Activated CD4-positive, alpha-beta T cell treated with anti-CD3 and anti-CD28 coated beads, Interleukin-2, amount 10 ng/mL, durations not matched to agents 24 days and 14 days (primary cell): ENCODE measurements at places on chromosomes 3 and 15.
A peak's percentile ranks its signal among the peaks of the same experiment; 100 is the strongest.

DNA sequence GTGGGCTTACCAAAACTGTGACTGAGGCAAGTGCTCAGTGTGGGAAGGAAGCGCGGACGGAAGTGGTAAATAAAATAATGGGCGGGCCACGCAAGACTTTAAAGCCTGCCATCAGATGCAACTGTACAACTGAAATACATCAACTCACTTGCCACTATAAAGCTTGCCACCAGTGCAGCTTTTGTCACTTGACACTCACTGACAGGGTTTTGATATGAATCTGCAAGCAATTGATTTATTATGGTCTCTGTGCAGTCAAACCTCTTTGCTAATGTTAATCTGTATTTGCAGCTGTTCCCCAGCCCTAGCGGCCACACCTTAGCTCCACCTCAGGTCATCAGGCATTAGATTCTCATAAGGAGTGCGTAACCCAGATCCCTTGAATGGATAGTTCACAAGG is 2.3 kb upstream of the GFM1 start:
- DNase-seq, result peak; percentile 53

GRCh38 chr3:117356091-117356705 is 646.6 kb downstream of the TUSC7 start:
- no peak for DNase-seq

GRCh38 chr15:66711862-66712261 is 9.8 kb downstream of the SMAD6 start:
- DNase-seq, result no peak

DNA sequence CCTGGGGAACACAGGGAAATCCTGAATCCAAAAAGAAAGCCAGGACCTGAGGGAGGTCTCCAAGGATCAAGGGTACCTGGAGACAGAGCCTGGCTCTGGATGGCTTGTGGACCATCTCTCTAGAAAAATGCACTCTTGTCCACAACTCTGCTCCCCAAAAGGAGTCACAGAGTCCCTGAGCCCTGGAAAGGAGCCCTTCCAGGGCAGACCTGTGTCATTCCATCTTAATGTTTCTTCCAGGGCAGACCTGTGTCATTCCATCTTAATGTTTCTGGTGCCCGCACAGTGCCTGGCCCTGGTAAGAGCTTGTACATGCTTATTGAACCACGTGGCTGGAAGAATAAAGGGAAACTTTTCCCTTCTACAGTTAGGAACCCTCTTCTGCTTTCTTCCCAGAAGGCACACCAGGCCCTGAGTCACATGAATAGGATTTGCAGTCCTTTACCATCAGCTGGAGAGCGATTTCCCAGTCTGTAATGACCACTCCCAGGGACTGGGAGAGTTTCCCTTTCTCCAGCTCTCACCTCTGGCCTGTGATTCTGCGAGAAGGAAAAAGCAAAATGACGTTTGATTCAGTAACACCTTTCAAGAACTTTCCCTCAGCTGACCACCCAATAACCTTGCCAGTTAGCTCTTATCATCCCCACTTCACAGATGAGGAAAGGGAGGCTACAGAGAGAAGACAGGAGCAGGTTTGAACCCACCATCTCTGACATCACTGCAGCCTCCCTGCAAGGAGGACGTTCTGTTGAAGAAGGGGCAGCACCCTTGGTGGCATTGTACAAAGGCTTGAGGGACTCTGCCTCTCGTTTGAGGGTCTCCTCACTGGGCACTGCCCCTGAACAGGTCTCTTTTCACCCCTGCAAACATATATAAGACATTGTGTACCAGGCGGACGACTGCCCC is 35.8 kb upstream of the SLCO2A1 start:
- DNase-seq, result no peak

DNA sequence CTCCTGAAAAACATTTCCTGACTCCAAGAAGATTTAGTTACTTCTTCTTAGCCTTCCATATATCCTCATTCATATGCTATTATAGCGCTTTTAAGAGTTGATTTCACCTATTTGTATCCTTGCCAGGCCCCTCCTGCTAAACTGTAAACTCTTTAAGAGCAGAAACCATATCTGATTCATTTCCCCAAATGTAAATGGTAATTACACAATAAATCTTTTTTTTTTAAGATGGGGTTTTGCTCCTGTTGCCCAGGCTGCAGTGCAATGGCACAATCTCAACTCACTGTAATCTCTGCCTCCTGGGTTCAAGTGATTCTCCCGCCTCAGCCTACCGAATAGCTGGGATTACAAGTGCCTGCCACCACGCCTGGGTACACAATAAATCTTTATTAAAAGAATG is 4.5 kb downstream of the DLEC1 start:
- no peak for DNase-seq

GRCh38 chr15:60835020-60835419 is 356.1 kb upstream of the ICE2 start:
- DNase-seq, result no peak

DNA sequence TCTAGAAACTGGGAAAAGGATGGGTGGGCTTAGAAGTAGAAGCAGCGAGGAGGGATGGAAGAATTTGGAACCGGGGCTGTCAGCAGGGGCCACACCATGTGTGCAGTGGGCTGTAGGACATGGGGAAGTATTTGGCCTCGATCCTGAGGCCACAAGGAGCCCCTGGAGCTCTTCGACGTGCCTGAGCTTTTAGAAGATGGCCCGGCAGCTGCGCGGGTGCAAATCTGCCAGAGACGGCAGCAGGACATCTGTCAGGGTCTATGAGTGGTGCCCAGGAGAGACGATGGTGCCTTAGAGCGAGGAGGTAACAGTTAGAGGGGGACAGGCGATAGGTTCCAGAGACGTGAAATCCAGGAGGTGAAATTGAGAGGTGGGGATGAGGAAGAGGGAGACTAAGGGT is 321.1 kb downstream of the UACA start:
- no peak for DNase-seq

DNA sequence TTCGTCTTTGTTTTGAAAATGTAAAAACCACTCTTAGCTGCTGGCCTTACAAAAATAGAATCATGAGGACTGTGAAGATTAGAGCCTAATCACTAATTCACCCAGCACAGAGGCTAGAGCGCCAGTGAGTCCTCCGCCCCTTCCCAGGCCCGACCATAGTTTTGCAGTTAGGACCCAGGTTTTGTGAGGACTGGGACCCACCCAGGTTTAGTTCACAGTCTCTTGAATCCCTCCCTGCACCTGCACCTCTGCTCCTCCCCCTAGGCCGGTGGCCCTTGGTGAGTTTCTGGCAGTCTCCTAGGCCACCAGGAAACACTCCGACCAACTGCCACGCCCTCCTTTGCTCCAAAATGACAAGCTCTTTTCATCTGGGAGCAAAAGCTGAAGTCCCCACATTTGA is 136.0 kb upstream of the CCDC54 start:
- DNase-seq, result peak; percentile 65

- no peak for DNase-seq
Observed at GRCh38 chr3:172256101-172256734, 192.0 kb downstream of the GHSR start.

- no peak for DNase-seq
Observed at GRCh38 chr15:70907784-70908471, 15.3 kb downstream of the LRRC49 start.

GRCh38 chr3:52794612-52795099 is at the start of gene ITIH3:
ITIH3 (plus strand) TSS chr3:52794796; CDS start chr3:52794804, 8 bp downstream.
- DNase-seq, result no peak

- no peak for DNase-seq
Observed at GRCh38 chr15:101464999-101465669, 24.4 kb downstream of the PCSK6 start.

GRCh38 chr3:65787340-65787739 is 251.4 kb downstream of the MAGI1 start:
- DNase-seq, result no peak

- DNase-seq, result no peak
Observed at GRCh38 chr3:133512416-133513089, 60.9 kb upstream of the CDV3 start.

DNA sequence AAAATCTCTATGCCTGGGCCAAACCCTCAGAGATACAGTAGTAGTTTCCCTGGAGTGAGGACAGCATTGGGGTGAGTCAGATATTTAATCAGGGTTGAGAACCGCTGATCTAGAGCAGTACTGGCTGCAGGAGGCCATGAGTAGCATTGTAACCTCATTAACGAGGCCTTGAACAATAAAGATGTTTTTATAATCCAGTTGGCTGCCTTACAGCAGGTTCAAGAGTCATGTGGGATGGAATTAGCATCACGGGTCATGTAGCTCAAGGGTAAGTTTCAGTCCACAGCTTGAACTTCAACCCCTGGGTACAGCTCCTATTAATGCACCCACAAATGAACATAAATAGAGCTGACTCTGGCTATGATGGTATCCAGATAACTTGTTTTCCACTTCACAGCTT is 5.1 kb downstream of the HPS3 start:
- DNase-seq, result peak; percentile 34

GRCh38 chr3:9891072-9891622 is 737 bp downstream of the JAGN1 start:
- no peak for DNase-seq

DNA sequence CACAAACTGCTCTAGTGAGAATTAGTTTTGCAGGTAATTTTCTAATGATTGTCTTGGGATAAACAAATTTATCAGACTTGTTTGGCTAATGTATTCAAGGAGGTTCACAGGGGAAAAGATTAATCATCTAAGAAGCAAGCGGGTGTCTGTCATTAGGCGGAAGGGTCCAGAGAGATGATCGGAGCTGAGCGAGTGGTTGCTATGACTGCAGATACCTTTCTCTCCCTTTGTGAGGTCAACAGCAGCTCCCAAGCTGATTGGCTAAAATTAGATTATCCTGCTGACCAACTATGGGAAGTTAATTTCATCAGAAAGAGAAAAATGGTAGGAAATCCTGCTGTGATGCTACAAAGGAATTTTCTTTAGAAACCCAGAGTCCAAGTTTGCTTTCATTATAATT is 276.0 kb downstream of the SOX2 start:
- no peak for DNase-seq

GRCh38 chr3:149245738-149246451 is 24.3 kb upstream of the CP start:
- peak; percentile 58 for DNase-seq

DNA sequence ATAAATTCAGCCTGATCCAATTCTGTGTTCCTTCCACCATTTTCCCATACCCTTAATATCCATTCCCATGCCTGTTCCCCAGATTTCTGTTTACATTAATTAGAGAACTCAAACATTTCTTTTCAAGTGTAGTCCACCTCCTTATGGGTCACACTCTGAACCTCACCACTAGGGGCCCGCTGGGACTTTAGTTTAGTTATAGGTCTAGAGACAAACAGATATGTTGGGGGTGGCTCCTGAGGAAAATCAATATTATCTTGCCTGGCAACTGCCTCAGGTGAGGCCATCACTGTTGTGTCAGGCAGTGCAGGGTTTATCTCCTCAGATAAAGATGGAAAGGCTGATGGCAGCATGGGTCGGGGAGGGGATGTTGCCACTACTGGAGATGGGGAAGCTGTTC is 72.8 kb downstream of the CLDN1 start:
- no peak for DNase-seq

- no peak for DNase-seq
Observed at GRCh38 chr3:38646062-38646461, 3.4 kb downstream of the SCN5A start.

GRCh38 chr3:167520266-167521005 is 46.6 kb upstream of the SERPINI2 start:
- no peak for DNase-seq

- DNase-seq, result no peak
Observed at GRCh38 chr3:18334837-18335601, 90.1 kb downstream of the SATB1 start.

- DNase-seq, result no peak
Observed at GRCh38 chr3:123296261-123296660, 94.5 kb downstream of the SEC22A start.

DNA sequence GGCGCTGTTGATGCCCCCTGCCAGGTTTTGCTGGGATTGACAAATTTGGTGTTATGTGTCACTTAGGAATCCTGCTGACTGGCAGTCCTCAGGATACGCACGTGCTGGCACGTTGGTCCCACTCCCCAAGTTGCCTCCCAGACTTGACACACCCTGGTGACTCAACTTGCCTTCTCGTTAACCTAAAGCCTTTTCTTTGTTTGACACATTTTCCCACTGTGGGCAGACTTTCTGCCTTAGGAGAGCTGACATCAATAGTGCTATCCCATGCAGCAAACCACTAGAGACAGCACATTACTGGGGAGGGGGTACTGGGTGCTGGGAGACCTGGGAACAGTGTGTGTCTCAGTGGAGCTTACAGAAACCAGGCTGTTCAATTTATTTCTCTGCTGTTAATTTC is 104.3 kb downstream of the OXNAD1 start:
- no peak for DNase-seq

- no peak for DNase-seq
Observed at GRCh38 chr3:32791833-32792232, 26.0 kb upstream of the TRIM71 start.

GRCh38 chr3:178456621-178457285 is 79.5 kb upstream of the KCNMB2 start:
- DNase-seq, result no peak

DNA sequence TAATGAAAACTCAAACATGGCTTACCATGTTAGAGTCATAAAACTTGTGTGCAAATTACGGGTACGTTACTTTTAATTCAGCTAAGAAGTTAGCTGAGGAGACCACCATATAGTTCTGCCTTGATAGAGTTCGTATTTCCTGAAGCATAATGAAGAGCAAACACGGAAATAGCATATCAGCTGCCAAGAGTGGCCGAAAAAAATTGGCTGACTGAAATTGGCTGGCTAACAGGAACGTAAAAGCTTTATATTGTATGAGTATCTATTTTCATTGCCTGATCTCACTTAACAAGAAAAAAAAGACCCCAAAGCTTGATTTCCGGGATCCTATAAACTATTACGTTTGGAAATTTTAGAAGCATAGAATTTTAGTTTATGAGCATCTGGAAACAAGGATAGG is 1222.9 kb downstream of the ZPLD1 start:
- DNase-seq, result no peak

- DNase-seq, result no peak
Observed at GRCh38 chr3:150936693-150937092, 31.5 kb upstream of the MINDY4B start.

DNA sequence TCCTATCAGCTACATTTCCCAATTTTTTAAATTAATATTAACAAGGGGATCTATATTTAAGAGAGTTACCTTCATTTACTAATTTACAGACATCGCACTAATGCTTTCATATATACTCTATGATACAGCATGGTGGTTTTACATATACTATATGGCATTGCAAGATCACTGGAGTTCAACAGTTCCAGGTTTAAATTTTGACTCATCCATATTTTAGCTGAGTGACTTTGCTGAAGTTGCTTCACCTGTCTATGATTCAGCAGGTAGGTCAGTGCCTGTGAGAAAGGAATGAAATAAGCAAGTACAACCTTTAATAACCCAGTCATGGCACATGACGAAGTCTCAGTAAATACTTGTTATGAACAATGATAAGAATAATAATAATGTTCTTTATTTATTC is 211.1 kb downstream of the P3H2 start:
- no peak for DNase-seq

DNA sequence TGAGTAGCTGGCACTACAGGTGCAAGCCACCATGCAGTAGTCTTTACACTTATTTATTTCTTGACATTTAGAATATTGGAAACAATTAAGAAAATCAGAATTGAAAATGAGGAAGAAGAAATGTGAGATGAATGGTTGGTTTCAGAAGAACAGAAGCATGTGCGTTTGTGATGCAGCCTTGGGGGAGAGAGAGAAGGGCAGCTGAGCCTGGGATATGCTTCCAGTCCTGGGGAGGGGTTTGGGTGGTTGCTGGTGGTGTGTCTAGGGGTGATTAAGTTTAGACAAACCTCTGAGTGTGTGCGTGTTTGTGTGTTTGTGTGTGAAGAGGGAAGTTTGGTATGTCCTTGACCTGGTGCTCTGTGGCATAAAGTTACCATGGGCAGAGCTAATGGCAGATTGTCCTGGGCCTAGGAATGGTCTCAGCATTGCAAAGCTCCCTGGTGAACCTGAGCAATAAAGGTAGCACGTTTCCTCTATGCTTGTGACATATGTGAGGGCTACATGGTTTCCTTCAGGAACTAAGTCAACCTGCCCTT is 35.6 kb downstream of the CTSH start:
- no peak for DNase-seq
